ENCODE measurements at places on chromosomes 3 and 15.

- DNase-seq: no peak
Measured at GRCh38 chr15:53320816-53321215, 438.6 kb downstream of the WDR72 start.

DNA sequence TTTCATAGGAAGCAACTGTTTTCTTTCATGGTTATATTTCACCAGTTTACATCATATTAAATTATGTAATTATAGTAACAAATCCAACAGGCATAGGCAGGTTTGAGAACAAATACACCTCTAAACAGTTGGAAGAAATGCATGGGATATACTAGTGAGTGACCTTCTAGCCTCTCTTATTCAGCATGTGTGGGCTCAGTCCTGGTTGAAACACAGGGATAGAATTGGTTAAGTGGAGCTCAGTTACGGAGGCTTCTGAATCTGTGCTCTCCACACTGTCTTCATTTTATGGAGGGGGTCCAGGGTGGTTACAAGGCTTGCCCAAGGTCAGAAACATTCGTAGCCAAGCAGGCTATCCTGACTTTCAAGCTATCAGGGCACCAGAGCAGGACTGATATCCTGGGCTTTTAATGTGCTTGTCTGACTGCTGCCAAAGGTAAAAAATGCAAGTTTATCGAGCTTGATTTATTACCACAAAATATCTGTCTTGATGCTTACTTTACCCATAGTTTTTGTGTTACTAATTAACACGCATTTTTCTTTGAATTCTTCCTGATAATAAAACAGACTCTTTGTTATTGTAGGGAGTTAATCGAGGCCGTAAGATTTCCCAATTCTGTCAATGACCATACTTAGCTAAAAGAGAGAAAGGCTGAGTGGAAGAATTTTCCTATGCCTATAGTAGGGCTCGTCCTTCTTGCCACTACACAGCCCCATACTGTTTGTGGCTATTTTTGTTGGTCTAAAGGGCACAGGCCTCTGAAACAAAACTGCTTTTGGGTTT, 89.6 kb downstream of the FILIP1L start:
- no peak for DNase-seq

GRCh38 chr3:133744241-133744640, 2.0 kb upstream of the TF start:
- DNase-seq: no peak

DNA sequence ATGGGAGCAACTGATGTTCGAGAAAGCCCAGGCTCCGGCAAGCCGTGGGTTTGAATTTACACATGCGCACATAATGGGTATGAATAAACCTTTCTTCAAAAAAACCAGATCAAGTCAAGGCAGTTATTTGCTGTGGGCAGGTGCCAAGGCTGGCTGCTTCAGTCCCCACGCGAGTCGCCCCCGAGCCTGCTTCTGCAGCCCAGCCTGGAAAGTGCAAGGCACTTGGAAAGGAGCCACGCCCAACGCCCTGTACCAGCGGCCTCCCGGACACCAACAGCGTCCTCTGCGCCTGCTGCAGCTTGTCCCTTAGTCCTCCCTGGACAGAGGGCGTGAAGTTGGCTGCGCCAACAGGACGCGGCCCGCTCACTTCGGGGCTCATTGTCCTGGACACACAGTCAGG, 68.9 kb downstream of the KLF15 start:
- DNase-seq: no peak

DNA sequence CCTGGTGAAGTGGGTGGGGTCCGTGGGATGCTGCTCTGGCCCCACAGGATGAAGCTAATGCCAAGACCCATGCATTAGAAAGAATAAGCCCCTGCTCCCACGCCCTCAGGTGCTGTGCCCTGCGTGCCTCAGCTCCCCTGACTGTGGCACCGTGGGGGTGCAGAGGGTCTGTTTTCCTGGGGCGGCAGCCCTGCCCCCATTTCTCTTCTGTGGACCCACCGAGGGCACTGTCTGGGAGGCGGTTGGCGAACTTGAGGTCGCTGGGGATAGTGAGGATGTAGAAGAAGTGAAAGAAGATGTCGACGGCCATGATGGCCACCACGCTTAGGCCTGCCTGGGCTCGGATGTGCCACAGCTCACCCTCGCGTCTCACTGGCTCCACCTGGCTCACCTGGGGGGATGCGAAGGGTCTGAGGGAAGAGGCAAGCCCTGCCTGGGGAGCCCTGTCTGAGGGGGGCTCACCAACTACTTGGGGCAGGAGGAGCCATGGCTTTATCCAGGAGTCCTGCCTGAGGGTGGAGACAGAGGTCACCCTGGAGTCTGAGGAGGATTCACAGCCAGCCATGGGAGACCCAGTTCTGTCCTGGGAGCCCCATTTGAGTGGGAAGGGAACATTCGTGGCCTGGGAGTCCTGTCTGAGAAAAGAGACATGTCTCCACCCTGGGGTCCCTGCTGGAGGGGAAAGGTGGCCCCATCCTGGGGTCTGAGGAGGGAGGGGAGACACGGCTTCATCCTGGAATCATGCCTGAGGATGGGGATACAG, 5.1 kb downstream of the HHATL start:
- no peak for DNase-seq

- DNase-seq: no peak
Measured at GRCh38 chr3:167798443-167798842, 62.9 kb downstream of the SERPINI1 start.

GRCh38 chr3:48934333-48934991, 15.8 kb downstream of the ARIH2 start:
- no peak for DNase-seq

DNA sequence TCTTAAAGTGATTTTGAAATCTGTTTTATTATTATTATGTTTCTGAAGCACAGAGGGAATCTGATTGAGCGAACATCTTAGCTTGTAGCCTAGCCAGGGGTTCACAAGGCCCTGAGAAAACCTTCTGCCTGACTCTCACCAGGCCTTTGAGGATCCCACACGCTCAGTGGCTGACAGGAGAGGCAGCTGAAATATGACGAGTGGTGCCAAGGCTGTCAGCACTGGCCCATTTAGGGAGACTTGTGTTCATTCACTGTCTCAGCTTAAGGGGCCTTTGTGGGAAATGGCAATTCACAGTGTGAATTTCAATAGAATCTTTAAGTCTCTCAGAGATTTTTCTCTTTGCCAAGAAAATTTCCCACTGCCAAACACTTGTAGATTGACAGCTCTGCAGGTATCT, 770.9 kb downstream of the TUSC7 start:
- no peak for DNase-seq

DNA sequence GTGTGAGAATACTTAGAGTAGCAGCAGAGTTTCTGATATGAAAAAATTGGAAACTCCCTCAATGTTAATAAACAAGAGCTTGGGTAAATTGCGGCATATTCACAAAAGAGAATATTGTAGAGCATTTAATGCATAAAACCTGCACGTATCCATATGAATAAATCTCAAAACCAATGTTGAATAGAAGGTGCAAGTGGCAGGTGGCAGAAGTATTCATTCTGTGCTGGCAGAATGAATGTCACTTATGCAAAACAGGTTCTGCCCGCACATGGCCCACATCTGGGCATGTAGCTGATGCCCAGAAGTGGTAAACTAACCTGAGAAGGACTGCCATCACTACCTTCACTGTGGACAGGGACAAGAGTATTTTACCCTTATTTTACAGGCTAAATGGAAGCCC, 14.1 kb upstream of the PRSS50 start:
- no peak for DNase-seq
